Psoas muscle (tissue), 8 donors: ENCODE measurements at places on chromosomes 7 and 10. TPM values are rescaled to one million over a fixed set of nuclear protein-coding genes. Genes with fewer than 3 reads are reported as not detected.

- no peak for DNase-seq
Observed at GRCh38 chr10:133199992-133200611, 29.9 kb upstream of the UTF1 start.

DNA sequence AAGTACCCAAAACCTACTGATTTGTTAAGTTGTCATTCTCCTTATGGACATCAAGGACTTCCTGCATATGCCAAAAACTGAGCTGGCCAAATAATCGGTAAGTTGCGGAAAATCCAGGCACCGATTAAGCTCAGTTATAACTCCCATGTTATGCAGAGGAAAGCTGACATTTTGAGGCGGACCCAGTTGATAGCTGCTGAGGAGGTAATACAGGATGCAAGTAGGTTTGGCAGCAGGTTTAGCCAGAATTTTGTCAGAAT lies 725.1 kb upstream of the GALNT17 start:
- no peak for DNase-seq

DNA sequence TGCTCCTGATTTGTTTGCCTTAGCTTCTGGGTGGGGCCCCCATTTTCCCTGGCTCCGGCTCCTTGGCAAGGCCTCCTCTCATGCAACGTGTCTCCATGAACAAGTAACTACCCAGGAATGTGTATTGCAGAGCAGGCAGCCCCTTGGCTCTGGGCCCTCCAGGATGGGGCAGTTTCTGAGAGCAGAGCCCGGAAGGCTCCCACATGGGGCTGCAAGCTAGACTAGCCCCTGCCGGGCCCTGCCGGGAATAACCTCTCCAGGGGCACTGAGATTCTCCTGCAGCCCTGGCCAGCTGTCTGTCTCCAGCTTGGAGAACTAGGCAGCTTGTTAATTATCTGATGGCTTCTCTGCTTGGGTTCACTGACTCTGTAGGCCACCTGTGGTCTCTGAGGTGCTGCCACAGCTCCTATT lies 184.0 kb upstream of the INHBA start:
- DNase-seq = peak; percentile 83

CDHR1 gene
- not detected for total RNA-seq

FAM25G gene
- total RNA-seq = not detected

PNLIPRP3 gene
- not detected for total RNA-seq

- no peak for DNase-seq
Observed at GRCh38 chr7:106347229-106347833, 62.5 kb upstream of the NAMPT start.

DNA sequence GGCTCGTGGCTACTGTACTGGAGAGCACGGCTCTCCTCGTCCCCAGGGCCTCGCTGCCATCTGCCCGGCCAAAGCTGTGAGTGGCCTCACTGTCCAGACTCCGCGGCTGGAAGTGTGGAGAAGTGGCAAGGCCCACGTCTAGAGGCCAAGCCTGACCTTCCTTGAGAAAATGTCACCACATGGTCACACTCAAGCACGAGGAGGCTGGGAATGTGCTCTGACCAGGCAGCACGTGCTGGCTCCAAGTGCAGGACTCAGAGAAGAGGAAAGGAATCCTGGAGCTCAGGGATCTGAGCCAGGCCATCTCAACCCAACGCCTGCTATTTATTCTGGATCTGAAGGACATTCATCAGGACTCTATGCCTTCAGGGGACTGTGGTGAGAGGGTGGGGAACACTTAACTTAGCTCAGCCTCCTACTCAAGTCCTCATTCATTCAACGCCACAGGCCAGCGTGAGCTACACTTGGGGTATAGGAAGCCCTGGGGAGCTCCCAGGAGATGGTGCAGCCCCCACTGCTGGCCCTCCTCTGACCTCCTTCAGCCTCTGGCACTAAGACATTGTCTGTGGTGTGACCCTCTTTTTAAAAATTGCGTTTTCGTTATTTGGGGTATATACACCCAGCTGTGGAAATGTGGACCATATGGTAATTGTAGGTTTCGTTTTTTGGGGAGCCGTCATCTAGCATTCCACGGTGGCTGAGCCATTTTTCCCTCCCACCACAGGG lies 29.0 kb downstream of the EN2 start:
- DNase-seq = no peak

NUTM2D gene
- 1.4 TPM for total RNA-seq

- no peak for DNase-seq
Observed at GRCh38 chr10:93006435-93007039, 54.1 kb upstream of the CYP26C1 start.

DNA sequence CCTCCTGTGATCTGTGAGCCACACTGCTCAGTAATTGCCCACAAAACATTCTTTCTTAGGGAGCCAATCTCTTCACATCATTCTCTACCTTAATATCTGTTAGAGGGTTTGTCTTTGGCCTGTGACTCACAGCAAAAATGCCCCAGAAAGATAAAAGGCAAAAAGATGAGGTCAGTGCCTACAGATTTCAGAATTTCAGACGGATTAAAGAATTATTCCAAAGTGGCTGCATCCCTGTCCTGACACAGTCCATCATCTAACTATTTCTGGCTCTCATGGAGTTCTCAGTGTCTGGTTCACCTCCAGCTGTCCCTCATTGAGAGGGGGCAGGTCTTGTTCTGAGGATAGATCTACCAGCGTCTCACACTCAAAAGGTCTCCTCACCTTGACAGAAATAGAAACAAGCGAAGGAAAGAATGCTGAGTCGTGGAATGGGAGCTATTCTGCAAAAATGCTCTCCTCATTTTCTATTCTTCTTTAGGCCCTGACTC lies 138.5 kb upstream of the AOAH start:
- DNase-seq = no peak

- DNase-seq = no peak
Observed at GRCh38 chr10:89904755-89905154, 203.4 kb downstream of the KIF20B start.

ZNF248 gene
- total RNA-seq = 4.5 TPM

DNA sequence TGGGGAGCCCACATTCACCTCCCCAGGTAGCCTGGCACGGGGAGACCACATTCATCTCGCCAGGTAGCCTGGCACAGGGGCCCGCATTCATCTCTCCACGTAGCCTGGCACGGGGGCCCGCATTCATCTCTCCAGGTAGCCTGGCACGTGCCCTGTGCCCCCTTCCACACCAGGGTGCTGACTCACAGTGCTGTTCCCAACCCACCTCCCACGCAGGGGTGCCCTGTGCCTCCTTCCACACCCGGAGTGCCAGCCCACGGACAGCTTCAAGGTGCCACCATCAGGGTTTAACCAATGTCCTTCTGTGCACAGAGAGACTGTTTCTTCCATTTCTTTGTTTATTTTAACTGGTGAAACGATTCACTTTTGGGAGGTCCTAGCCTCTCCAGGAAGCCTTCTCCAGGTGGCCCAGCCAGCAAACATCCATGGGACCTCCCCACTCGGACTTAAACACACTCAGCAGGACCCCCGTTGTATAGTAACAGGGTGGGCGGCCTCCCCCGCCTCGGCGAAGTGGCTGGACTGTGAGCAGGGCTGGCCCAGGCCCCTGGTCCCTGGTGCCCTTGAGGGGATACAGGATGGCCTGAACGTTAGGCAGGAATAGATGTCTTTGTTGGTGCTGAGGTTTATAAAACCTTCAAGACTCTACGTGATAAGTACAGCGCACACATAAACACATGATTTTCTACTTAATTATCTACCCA lies 41.1 kb upstream of the FOXL3 start:
- DNase-seq = no peak

GRCh38 chr7:38798552-38799267 lies 110.3 kb downstream of the VPS41 start:
- no peak for DNase-seq

MRLN gene
- total RNA-seq = 119 TPM

COL28A1 gene
- 1.9 TPM for total RNA-seq

DNA sequence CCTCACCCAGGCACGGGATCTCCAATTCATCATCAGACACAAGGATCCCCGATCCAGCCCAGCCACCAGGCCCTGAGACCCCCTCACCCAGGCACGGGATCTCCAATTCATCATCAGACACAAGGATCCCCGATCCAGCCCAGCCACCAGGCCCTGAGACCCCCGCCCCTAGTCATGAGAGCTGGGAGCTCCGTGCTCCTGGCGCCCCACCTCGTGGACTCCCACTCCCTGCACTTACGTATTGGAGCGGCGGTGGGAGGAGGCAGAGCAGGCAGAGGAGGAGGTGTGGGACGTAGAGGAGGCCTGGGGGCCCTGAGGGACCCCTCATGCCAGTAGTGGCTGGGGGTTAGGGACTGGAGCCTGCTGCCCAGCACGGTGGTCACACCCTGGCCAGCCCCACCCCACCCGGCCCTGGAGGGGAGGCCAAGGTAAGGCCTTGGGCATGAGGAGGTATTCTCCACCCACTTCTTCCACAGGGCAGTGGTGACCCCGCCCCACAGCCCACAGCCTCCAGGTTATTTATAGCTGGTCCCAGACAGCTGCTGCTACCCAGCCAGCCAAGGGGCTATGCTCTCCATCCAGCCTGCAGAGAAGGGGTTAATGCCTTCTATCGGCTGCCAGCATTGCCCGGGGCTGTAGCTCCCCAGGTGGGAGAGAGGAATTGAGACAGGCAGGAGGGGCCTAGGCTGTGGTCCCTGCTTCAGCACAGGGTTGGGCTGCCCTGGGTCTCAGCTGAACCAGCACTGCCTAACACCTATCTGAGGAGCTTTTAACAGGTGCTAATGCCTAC lies 17.6 kb upstream of the CRHR2 start:
- no peak for DNase-seq

- DNase-seq = no peak
Observed at GRCh38 chr7:44391746-44392617, 66.6 kb upstream of the CAMK2B start.

DNA sequence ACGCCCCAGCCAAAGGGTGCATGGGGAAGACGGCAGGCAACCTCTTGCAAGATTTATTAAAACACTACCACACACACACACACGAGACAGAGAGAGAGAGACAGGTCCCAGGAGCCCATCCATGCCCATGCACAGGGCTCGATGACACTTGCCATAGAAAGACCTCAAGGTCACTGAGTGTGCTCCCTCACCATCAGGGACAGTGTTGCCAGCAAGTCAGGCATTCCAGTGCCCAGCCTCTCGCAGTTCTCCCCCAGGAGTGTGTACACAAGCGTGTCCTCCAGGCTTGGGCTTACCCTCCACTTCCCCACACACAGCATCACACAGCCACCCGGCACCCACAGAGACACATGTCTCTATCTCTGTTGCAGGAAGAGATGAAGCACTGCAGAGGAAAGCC lies 46.8 kb upstream of the SLF2 start:
- no peak for DNase-seq

- no peak for DNase-seq
Observed at GRCh38 chr10:10804998-10805740, 212.5 kb upstream of the CELF2 start.

GRCh38 chr10:5743736-5744135 lies 59.1 kb downstream of the TASOR2 start:
- DNase-seq = no peak

GRCh38 chr10:12098966-12099365 lies 30.2 kb downstream of the DHTKD1 start:
- DNase-seq = no peak

DNA sequence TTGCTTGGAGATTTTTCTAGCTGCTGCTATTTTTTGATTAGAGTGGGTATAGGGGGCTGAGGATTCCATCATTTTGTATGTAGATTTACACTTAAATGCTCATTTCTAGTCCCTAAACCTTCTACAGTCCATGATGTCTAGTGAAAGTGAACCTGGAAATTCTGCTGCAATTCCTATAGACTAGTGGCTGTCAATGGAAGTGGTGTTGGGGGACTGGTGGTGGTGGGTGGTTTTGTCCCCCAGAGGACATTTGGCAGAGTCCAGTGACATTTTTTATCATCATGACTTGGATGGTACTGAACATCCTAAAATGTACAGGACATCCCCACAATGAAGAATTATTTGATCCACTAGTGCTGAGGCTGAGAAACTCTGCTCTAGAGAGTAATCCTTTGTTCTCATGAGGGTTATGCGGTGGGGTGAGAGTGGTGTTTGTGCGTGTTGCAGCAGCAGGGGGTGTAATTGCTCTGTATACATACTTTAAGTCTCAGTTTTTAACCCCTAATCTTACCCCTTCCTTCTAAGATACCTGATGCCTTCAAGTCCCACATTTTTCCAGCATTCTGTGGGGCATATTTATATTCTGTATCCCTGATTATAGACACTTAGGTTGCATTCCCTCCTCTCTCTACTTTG lies 35.0 kb downstream of the KIF11 start:
- no peak for DNase-seq

- DNase-seq = peak; percentile 20
Observed at GRCh38 chr7:34091321-34091917, 186.1 kb downstream of the BMPER start.

IKZF1 gene
- 1.1 TPM for total RNA-seq

DNA sequence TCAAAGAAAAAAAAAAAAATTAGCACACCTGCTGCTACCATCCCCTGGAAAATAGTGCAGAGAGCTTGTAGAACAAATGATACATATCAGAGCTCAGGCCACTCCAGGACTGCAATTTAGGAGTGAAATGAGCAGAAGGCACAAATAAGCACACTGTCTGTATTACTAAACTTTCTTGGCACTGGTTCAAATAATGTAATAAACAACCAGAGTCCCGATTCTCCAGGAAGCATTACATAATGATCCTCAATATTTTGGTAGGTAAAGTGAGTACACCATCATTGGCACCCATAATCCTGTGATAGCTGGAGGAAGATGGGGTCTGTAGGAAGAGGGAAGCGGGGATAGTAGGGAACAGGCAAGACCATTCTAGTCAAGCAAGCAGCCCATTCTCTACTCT lies 74.3 kb downstream of the SVOPL start:
- DNase-seq = no peak

PRLHR gene
- total RNA-seq = 0.06 TPM

DNA sequence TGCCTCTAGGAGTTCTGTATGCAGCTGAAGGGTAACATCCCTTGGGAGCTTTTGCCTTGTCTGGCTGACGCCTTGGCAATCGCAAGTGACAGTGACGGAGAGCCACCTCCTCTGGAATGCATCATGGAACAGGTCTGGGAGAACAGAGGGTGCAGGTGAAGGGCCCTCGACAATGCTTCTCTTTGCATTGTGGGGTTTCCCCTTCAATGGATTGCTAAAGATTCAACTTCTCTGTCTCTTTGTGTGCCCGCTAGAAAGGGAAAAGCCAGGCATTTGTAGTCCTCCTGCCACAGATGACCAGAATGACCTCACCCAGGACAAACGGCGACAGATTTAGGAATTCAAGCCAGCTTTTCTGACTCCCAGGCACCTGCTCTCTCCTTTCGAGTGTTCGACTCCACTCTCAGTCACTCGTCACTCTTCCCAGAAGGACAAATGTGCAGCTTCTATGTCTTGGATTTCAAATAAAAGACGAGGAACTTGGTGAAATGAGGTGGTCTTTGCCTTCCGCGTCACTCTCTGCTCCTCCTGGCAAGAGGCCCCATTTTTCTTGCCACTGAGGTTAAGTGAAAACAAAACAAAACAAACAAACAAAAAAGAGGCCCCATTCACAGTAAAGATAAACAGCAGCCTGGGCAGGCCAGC lies 26.1 kb downstream of the IL2RA start:
- no peak for DNase-seq

DNA sequence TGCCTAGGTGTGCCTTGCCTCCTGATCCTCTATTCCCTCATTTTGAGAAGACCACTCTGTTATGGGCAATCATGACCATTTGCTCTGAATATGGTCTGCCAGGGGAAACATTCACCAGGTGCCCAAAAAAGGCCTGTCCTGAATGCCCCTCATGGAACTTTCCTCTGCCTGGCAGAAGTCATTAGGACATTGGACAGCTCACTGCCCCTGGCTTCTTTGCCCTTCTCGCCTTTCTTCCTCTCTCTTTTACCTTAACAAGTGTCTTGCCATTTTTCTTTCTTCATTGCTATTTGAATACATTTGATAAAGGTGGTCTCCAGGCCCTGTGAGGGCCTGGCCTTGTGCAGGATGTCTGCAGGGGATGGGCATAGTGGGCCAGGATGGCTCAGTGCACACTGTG lies 20.3 kb downstream of the MBL2 start:
- no peak for DNase-seq

TMEM273 gene
- total RNA-seq = 7.7 TPM
